ENCODE measurements at places on chromosomes 11 and 22.

GRCh38 chr22:26700886-26701285, 43.5 kb downstream of the MIAT start:
- no peak for DNase-seq

- DNase-seq, result no peak
Measured at GRCh38 chr11:75303544-75304224, 47.8 kb downstream of the ARRB1 start.

GRCh38 chr11:18100926-18101656, 4.8 kb downstream of the SAAL1 start:
- DNase-seq, result no peak

GRCh38 chr11:23212807-23213206, 352.5 kb upstream of the CCDC179 start:
- no peak for DNase-seq

GRCh38 chr22:39130892-39131855, 21.3 kb downstream of the CBX7 start:
- DNase-seq, result no peak

DNA sequence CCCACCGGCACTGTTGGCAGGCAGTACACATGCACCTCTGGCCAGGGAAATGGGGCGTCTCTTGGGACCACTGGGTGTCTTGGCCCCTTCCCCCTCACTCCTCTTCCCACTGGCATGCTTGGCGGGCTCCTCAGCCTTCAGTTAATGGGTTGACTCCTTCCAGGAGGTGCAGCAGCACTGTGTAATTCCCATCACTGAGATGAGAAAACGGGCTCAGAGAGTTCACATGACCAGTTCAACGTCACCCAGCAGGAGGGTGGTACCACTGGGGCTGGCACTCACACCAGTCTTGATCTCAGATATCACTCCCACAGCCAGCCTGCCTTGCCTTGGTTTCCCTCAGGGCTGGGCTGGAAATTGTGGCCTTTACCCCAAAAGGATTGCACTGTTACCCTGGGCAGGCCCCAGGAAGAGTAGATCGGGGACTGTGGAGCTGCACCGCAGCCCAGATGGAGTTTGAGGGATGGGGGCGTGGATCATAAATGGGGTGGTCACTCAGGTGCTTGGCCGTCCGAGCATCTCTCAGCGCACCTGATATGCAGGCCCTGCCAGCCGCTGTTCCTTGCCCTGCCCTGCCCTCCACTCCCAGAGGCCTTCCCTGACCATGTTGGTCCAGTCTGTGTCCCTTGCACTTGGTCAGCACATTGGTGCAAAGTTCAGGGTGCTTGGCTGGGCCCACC, 16.9 kb downstream of the CAPN5 start:
- no peak for DNase-seq

DNA sequence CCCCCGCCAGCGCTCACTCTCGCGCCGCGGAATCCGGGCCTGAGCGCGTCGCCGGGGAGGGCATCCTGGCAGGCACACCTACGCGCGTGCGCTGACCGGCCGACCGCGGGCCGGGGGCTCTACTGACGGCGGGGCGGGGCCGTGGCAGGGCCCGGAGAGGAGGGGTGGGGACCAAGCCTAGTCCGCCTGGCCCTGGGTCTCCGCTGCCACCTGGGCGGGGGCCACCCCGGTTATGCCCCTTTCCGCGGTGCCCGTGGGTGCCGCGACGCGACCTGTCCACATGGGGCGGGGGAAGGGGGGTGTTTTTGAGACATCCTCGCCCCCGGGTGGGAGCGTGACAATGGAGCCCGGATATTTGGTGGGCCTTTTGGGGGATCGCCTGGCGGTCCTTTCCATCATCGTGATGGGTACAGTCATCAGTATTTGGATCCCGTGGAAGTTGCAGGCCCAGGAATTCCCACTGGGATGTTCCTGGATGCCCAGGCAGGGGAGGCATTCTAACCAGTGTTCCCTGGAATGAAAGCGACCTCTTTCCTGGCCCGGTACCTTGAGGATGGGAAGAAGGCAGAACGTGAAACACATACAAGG, 2.2 kb downstream of the NCAM1 start:
- no peak for DNase-seq

DNA sequence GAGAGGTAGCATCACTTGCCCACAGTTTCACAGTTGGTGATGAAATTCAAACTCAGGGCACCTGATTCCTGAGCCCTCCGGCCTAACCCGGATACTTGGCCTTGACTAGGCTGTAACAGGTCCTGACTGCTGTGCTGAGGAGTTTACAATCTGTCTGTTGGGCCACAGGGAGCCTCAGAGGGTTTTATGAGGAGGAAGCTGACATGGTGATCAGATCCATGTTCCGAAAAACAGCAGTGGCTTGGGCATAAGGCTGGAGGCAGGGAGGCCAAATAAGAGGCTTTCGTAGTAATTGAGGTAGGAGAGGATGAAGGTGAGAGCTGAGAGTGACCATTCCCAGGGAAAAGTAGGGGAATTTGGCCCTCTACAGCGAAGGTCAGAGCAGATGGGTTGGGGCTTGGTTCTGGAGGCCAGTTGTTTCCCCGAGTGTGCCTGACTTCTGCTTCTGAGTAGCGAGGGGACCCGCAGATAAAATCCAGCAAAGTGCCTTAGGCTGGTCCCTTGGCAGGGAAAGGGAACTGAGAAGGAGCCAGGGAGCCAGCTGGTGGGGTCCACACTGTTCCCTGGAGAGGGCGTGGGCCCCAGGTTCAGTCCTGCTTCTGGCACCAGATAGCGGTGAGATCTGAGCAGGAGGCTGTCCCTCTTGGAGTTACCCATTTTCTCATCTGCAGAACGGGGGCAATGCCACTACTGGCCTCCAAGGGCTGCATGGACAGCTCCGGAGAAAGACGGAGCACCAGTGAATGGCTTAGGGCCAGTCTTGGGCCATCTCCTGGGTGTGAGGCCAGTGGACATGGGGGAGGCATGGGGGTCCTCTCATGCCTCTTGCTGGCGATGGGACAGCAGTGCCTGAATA, 6.5 kb downstream of the PRDM11 start:
- no peak for DNase-seq

DNA sequence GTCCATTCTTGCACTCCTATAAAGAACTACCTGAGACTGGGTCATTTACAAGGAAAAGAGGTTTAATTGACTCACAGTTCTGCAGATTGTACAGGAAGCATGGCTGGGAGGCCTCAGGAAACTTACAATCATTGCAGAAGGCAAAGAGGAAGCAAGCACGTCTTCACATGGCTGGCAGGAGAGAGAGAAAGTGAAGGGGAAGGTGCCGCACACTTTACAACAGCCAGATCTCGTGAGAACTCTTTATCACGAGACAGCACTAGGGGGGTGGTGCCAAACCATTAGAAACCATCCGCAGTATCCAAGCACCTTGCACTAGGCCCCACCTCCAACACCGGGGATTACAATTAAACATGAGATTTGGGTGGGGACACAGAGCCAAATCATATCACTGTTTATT, 19.4 kb upstream of the POLA2 start:
- no peak for DNase-seq
